Stimulated activated CD8-positive, alpha-beta memory T cell treated with anti-CD3 and anti-CD28 coated beads, Interleukin-12 subunit alpha, Interleukin-12 subunit beta, amount 100 ng/mL, for 4 hours (primary cell): ENCODE measurements at places on chromosomes 2 and 18.
A peak's percentile ranks its signal among the peaks of the same experiment; 100 is the strongest.

DNA sequence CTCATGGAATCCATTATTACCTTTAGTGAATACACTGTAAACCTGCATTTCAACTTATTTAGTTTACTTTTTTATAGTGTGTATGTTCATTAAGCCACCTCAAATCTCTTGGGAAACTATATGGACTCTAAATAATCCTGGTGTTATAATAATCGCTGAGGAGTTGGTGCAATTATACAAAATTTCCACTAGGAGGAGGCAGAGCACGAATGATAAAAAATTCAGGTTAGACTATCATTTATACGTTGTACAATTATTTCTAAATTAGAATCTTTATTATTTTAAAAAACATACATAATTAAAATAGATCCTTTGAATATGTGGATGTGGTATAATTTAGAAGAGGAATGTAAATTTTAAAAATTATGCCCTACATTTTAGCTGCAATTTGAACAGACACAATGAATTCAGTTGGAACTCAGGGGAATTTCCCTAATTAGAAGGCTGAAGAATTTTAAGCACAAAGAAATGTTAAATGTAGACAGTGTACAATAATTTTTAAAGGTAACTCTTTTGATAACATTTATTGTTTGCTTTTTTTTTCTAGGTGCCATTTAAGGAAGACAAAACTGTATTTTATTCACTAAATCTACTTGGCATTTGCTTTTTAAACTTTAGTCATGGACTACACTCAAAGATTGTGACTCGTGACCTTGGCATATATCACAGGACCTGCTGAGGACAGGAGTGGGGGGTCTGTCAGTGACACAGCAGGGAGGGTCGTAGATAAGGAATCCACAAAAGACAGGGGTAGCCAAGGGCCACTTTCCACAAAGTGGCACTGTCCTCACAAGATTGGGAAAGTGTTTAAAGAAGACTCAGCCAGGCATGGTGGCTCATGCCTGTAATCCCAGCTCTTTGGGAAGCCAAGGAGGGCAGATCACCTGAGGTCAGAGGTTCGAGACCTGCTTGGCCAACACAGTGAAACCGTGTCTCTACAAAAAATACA, 45.5 kb downstream of the RAB12 start:
- no peak for DNase-seq

GRCh38 chr2:67702937-67703336, 305.8 kb downstream of the ETAA1 start:
- DNase-seq, result no peak

GRCh38 chr2:60947056-60947455, 65.7 kb downstream of the REL start:
- no peak for DNase-seq

- no peak for DNase-seq
These were observed 89.7 kb downstream of the KCTD1 start for GRCh38 chr18:26458526-26459232.

DNA sequence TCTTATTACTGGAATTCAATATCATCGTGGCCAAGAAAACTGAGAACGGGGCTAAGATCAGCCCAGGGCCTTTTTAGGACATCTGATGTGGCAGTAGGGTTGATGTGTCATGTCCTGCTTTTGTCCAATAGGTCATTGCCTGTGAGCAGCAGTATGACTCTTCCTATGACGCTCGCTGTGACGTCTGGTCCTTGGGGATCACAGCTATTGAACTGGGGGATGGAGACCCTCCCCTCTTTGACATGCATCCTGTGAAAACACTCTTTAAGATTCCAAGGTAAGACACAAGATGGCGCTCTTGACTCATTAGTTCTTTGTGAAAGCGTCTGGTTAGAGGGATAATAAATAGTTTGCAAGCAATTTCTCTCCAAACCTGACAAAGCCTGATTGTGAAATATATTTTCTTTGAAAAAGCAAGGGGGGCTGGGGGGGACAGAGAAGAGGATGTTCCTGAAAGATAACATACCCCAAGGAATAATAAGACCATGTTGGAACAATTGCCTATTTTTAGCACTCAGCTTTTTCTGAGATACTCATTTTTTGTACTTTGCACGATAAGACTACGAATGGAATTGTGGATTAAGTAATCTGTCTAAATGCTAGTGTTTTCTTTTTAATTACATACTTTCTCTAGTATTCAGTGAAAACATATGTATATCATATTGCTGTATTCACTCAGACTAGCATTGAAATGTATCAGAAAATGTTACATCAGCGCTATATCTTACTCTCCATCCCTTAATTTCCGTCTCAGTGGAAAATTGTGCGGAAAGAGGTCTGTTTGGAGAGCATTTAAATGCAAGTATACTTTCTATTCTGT, 58.1 kb downstream of the MYO3B start:
- no peak for DNase-seq

DNA sequence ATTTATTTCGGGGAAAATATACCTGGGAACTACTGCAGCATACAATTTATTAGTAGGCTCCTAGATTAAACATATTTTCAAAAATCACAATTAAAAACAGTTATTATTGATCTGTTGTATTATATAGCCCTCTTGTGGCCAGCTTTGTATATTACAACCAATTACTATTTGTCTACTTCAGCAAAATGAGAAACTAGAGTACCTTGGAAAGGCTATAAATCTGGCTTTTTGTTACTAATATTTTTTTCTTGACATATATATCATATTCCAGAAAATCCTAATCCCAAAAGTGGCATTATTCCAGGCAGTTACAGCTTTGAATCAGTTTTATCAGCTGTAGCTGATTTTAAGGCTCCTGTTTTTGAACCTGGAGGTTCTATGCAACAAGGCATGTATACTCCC, 101.2 kb downstream of the UBR3 start:
- no peak for DNase-seq

- no peak for DNase-seq
These were observed 82.9 kb upstream of the TMEFF2 start for GRCh38 chr2:192277494-192278109.

GRCh38 chr18:47409519-47409918, 158.1 kb upstream of the SKOR2 start:
- DNase-seq, result no peak

GRCh38 chr18:66872277-66872676, 268.4 kb upstream of the CDH19 start:
- no peak for DNase-seq

DNA sequence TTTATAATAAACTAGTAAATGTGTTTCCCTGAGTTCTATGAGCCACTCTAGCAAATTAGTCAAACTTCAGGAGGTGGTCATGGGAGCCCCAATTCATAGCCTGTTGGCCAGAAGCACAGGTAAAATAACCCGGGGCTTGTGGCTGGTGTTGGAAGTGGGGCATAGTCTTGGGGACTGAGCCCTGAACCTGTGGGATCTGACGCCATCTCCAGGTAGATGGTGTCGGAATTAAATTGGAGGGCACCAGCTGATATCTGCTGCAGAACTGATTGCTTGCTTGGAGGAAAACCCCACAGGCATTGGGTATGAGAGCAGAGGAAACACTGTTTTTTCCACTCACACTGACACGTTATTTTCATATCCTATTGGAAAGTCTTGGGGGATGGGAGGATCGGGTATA, 14.1 kb downstream of the NMS start:
- DNase-seq, result no peak

GRCh38 chr2:238238766-238239542, 884 bp downstream of the HES6 start:
- no peak for DNase-seq

DNA sequence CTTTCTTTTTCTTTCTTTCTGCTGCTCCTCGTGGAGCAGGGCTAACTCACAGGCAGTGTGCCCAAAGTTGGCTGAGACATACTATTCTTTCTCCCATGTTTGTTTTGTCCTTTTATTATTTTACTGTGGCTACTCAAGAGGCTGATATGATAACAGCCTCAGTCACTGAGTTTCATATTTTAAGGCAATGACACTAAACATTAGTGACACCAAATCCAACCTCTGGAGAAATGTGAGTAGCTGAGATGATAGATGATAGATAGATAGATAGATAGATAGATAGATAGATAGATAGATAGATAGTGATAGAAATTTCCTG, 45.8 kb upstream of the GLS start:
- DNase-seq, result no peak

GRCh38 chr18:47100212-47100831, 50.0 kb downstream of the HDHD2 start:
- peak; percentile 6 for DNase-seq
